ENCODE measurements at places on chromosomes 16 and 17.

- DNase-seq = no peak
Measured at GRCh38 chr17:55237268-55237667, 27.5 kb upstream of the HLF start.

DNA sequence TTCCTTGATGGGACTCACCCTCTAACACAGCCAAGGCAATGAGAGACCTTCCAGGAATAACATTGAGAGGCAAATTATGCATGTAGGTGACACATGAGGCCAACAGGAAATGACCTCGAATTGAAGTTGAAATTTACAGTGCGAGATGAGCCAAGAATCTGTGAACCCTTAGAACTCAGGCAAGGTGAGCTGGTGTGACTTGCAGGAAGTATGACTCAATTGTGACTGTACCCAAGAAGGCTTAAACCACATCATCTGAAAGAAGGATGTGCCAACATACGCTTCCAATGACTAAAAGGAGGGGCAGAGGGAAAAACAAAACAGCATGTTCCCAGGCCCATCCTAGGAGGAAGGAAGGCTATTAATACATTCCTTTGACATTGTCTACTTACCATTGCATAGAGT, 44.8 kb downstream of the PITPNC1 start:
- no peak for DNase-seq

DNA sequence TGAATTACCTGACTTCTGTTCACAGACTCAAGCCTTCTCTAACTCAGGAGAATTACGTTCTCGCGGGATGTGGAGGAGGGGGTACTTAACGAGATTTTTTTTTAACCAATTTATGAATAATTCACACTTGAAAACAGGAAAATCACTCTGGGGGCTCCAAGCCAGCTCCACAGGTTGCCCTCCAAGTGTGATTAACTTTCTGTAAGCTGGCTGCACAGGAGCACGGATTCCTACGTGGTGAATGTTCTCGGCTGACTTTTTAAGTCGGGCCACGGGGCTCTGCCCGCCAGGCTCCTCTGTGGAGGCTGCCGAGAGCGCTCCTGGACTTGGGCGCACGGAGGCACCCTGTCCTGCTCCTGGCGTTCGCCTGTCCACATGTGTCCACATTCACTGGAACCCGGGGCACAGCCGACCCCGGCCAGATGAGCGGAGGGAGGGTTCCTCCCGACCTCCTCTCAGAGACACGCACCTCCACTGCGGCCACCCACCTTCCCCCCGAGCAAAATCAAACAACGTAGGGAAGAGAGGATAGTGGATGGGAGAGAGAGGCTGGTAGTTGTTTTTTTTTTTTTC, 147.1 kb upstream of the CHMP6 start:
- DNase-seq = no peak

DNA sequence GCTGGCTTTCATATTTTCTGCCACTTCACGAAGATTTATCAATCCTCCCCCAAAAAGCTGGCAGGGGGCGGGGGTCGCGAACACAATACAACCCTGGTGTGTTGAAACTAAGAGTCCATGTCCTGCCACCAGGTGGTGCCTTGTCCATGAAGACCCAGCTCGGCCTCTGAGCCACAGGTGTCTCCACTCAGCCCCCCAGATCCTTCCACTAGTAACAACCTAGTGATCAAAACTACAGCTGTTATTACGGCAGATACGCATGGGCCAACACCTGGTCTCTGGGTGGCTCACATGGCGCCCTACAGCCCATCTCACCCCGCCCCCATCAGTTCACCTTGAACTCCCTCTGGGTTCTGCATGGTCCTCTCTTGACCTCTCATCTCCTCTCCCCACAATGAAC, 27.7 kb downstream of the USP7 start:
- no peak for DNase-seq
